ENCODE measurements at places on chromosomes 13 and 19. TPM values are rescaled to one million over a fixed set of nuclear protein-coding genes. Genes with fewer than 3 reads are reported as not detected.

The HSD17B14 gene
- not detected for total RNA-seq

GRCh38 chr19:15330801-15331418, 1.4 kb downstream of the BRD4 start:
- peak overlapping the region; percentile 90 for H3K4me3 ChIP-seq
- no peaks in the 10 kb centered on the region for H3K36me3 ChIP-seq
- H3K4me1 ChIP-seq = peaks cover 5% of the 10 kb centered on the region
- H3K27me3 ChIP-seq = no peaks in the 10 kb centered on the region

- no peaks in the 10 kb centered on the region for H3K4me1 ChIP-seq
- no peak overlapping the region for H3K27ac ChIP-seq
- H3K36me3 ChIP-seq = no peaks in the 10 kb centered on the region
- H3K4me3 ChIP-seq = no peak overlapping the region
- no peaks in the 10 kb centered on the region for H3K27me3 ChIP-seq
Measured at GRCh38 chr19:44552324-44552723, 22.8 kb upstream of the CEACAM20 start.

DNA sequence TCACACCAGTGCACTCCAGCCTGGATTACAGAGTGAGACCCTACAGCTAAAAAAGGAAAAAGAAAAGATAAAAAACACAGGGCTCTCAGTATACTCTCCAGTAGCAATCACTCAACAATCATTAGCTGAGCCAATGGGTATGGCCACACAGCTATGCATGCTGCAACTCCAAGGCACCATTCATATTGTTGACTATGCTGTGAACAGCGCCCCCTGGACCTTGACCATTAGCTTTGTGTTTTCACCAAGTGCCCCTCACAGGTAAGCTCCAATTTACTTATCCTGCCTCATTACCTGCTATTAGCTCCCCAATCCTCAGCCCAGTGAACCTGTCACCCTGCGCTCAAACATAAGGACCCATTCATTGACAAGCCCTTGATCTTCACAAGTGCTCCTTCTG, 35.8 kb downstream of the ZIC5 start:
- H3K4me1 ChIP-seq = no peaks in the 10 kb centered on the region
- no peaks in the 10 kb centered on the region for H3K27me3 ChIP-seq
- DNase-seq = no peak
- no peaks in the 10 kb centered on the region for H3K36me3 ChIP-seq

The ARRDC5 gene
- total RNA-seq = not detected
